ENCODE measurements at places on chromosomes 3 and 15. TPM values are rescaled to one million over a fixed set of nuclear protein-coding genes. Genes with fewer than 3 reads are reported as not detected.

DNA sequence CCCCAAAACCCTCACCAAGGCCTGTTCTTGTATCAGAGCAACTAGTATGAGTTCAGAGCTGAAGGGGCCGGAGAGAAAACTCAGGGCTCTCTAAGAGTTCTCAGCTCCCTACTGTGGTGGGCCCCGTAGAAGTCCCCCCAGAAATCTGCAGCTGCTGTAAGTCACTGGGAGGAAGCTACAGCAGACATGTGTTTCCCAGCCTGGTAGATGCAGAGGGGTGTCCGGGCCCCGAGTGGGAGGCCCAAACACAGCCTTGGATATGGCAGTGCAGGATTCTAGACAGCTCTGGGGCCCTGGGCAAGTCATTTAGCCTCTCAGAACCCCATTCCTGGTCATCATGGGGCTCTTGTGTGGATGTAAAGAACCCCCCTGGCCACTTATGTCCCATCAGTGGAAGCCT, 39.2 kb upstream of the CSPG4 start:
- no peaks in the 10 kb centered on the region for H3K27me3 ChIP-seq
- no peaks in the 10 kb centered on the region for H3K36me3 ChIP-seq
- DNase-seq, result no peak
- H3K27ac ChIP-seq, result no peak overlapping the region
- H3K4me1 ChIP-seq, result no peaks in the 10 kb centered on the region

DNA sequence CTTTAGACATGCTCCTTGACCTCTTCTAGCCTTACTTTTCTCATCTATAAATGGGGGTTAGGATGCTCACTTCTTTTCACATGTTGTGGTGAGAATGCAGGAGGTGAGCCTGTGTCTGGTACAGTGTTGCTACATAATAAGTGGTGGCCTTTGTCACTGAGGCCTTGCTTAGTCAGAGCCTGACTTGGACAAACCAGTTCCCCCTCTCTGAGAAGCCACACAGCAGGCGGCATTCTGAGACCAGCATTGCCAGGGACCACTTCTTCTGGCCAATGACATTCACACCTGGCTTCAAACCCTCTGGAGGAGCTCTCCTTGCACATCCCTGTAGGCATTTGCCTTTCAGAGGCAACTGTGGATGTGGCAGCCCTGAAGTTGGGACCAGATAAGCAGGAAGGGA, 95.7 kb downstream of the MINAR1 start:
- no peaks in the 10 kb centered on the region for H3K27me3 ChIP-seq
- no peaks in the 10 kb centered on the region for H3K36me3 ChIP-seq
- DNase-seq, result no peak
- H3K4me3 ChIP-seq, result no peak overlapping the region
- no peaks in the 10 kb centered on the region for H3K4me1 ChIP-seq
- no peak overlapping the region for H3K27ac ChIP-seq

GRCh38 chr3:113006359-113007056, 15.7 kb downstream of the GTPBP8 start:
- H3K27me3 ChIP-seq, result no peaks in the 10 kb centered on the region
- DNase-seq, result no peak
- H3K36me3 ChIP-seq, result peaks cover 60% of the 10 kb centered on the region
- no peak overlapping the region for H3K27ac ChIP-seq
- no peaks in the 10 kb centered on the region for H3K4me1 ChIP-seq

DNA sequence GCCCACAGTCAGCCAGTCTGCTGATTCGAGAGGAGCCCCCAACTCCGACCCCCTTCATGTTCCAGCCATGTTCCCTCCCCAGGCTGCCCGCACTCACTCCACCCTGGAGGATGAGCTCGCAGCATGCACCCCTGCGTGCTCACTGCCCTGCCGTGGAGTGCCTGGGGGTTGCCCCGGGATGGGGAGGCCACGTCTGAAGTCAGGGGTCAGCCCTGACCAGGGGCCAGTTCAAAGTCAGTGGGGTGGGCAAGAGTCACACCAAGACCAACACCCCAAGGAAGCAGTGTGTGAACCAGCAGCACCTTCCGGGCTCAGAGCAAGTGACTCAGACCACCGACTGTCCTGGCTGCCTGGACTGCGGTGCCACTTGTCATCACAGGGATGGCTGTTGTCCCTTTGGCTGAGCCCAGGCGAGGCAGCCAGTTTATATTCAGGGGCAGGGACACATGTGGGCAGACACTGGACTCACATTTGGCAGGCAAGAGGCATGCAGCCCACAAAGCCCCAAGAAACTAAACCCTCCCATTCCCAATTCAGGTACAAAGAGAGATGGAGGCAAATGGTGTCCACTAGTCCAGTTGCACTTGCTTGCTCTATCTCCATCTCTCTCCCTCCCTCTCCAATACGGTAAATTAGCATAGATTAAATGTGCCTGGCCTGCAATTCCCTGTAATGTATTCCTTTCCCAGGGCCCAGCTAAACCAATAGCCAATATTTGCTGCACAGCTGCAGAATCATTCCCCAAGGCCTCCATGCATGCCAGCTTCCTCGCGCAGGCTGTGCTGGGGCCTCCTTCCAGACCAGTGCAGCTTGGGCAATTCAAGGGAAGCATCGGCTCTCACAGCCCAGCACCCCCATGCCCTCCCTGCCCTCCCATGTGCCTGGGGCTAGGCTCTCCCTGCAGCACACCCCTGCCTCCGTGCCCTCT, 135.7 kb upstream of the IQSEC1 start:
- H3K36me3 ChIP-seq, result no peaks in the 10 kb centered on the region
- no peaks in the 10 kb centered on the region for H3K27me3 ChIP-seq
- no peak overlapping the region for H3K27ac ChIP-seq
- H3K4me3 ChIP-seq, result no peak overlapping the region

DNA sequence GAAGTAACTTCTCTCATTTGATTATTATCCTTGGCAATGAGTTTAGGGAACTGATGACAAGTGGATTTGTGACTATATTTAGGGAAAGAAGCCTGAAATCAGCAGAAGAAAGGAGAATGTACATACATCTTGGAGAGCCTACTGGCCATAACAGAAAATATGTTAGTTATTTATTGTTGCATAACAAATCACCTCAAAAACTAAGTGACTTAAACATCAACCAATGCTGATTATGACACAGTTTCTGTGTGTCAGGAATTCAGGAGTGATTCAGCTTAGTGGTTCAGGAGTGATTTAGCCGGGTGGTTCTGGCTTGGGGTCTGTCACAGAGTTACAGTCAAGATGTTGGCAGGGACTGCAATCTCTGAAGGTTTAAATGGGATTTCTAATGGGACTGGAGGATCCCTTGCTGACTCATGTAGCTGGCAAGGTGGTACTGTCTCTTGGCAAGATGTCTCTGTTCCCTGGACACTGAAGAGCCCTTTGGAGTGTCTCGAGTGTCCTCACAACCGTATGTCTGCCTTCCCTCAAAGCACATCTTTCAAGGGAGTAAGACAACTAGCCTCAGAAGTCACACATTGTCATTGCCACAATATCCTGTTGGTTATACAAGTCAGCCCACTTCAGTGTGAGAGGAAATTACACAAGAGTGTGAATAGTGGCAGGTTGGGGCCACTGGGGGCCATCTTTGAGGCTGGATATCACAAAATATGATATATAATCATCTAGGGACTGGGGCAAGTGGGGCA, 248.9 kb downstream of the SV2B start:
- H3K4me3 ChIP-seq, result no peak overlapping the region
- DNase-seq, result no peak
- no peaks in the 10 kb centered on the region for H3K4me1 ChIP-seq
- no peaks in the 10 kb centered on the region for H3K27me3 ChIP-seq
- no peaks in the 10 kb centered on the region for H3K36me3 ChIP-seq
- no peak overlapping the region for H3K27ac ChIP-seq

GRCh38 chr3:184693011-184693975, 18.6 kb downstream of the MAGEF1 start:
- no peak overlapping the region for H3K27ac ChIP-seq
- DNase-seq, result no peak
- no peaks in the 10 kb centered on the region for H3K36me3 ChIP-seq
- peaks cover 15% of the 10 kb centered on the region for H3K4me1 ChIP-seq
- H3K27me3 ChIP-seq, result no peaks in the 10 kb centered on the region

Gene IL17RD
- 0.69 TPM for total RNA-seq

Gene RHOA
- 418 TPM for total RNA-seq

Gene FAM98B
- 2.2 TPM for total RNA-seq
